Activated CD4-positive, alpha-beta T cell treated with anti-CD3 and anti-CD28 coated beads, Interleukin-2, amount 10 ng/mL, durations not matched to agents 7 days and 5 days (primary cell): ENCODE measurements at places on chromosomes 6 and 20. TPM values are rescaled to one million over a fixed set of nuclear protein-coding genes. Genes with fewer than 3 reads are reported as not detected.

- no peaks in the 10 kb centered on the region for H3K27me3 ChIP-seq
- H3K36me3 ChIP-seq: peaks cover 40% of the 10 kb centered on the region
- H3K4me3 ChIP-seq: no peak overlapping the region
- DNase-seq: no peak
- peaks cover 2% of the 10 kb centered on the region for H3K4me1 ChIP-seq
Observed at GRCh38 chr20:48995589-48995988, 50.5 kb upstream of the CSE1L start.

- H3K4me1 ChIP-seq: peaks cover 9% of the 10 kb centered on the region
- H3K36me3 ChIP-seq: no peaks in the 10 kb centered on the region
- H3K27ac ChIP-seq: no peak overlapping the region
- H3K27me3 ChIP-seq: no peaks in the 10 kb centered on the region
Observed at GRCh38 chr20:43824309-43825050, 90.2 kb upstream of the TOX2 start.

DNA sequence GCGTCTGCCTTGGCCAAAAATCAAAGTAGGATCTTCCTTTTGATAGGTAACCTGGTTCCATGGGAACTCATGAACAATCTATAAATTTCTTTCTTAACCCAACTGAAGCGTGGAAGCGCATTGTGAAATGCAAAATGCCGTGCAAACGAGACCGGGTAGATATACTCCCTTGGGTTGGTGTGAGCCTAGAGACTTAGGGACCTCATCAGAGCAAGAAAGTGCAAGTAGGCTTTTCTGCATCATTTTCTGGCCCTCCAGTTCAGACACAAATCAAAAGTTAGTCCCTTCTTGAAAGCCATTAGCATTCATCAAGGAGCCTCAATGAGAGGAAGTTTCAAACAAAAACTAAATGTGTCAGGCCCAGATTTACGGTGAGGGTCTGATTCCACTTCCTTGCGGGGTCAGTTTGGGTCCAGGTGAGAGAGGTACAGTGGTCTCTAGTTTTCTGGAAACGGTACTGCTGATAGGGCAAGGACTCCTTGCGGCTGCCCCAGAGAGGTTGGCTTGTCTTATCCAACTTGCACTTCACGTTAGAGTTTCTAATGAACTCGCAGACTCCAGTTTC, 5.3 kb upstream of the ZNF184 start:
- peak; percentile 8 for DNase-seq

Gene STK4
- 201 TPM for total RNA-seq

Gene HLA-DOA
- 1.5 TPM for total RNA-seq

DNA sequence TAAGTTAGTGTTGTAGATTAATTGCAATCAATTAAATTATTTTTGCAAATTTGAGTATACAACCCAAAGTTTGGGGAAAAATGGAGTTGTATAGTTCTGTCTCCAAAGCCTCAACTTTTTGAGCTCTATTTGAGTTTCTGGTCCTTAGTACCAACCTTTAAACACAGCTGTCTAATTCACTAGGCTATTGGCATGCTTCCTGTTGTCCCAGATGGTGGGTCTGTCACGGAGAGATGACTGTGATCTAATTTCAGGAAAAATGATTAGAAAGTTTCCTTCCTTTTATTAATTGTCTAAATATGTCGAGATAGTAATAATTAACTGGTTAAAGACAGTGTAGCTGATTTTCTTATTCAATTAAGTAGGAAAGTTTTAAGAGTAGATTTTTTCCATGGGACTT, 109.6 kb downstream of the SCAF8 start:
- no peak overlapping the region for H3K4me3 ChIP-seq
- no peaks in the 10 kb centered on the region for H3K4me1 ChIP-seq
- H3K36me3 ChIP-seq: peaks cover 22% of the 10 kb centered on the region
- no peaks in the 10 kb centered on the region for H3K27me3 ChIP-seq

Gene PACRG
- not detected for total RNA-seq

DNA sequence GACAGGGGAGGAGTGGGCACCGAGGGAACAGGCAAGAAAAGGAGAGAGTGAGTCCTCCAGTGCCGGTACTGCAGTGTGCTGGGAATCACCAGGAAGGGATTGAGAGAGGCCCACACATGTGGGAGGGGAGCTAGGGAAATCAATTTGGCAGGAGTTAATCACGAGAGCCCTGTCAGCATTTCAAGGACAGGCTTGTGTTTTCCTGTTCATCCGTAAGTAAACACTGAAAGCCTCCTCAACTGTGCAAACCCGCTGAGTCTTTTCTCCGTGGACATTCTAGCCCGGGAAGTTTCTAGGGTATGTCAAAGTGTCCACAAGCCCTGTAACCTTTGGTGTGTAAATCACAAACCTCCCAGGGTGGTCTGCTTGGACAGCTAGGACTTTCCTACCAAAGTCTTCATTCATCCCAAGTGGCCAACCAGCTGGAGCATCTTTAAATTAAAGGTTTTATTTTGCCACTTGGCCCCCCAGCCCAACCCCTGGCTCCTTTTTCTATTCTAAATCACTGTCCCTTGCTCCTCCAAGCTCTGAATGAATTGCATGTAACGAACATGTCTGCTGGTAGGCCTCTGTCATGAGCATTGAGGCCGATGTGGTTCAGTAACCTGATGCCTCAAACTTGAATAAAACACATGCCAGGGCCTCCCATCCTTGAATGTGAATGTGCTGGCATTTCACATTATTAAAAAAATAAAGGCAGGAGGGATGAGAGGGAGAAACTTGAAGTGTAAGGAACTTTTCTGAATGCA, 149.1 kb downstream of the ZNF217 start:
- H3K27me3 ChIP-seq: no peaks in the 10 kb centered on the region
- H3K27ac ChIP-seq: no peak overlapping the region
- no peaks in the 10 kb centered on the region for H3K4me1 ChIP-seq
- no peak overlapping the region for H3K4me3 ChIP-seq
- no peak for DNase-seq
- H3K36me3 ChIP-seq: peaks cover 2% of the 10 kb centered on the region

Gene ADGB
- total RNA-seq: not detected

Gene PAQR8
- 21.2 TPM for total RNA-seq

- peak; percentile 24 for DNase-seq
- no peak overlapping the region for H3K27ac ChIP-seq
- peaks cover 63% of the 10 kb centered on the region for H3K27me3 ChIP-seq
Observed at GRCh38 chr6:34143884-34144580, 1.9 kb downstream of the GRM4 start.

Gene CCN6
- not detected for total RNA-seq

- DNase-seq: no peak
- H3K27ac ChIP-seq: no peak overlapping the region
- H3K4me3 ChIP-seq: no peak overlapping the region
- no peaks in the 10 kb centered on the region for H3K4me1 ChIP-seq
- no peaks in the 10 kb centered on the region for H3K27me3 ChIP-seq
- no peaks in the 10 kb centered on the region for H3K36me3 ChIP-seq
Observed at GRCh38 chr20:61810738-61811135, 254.9 kb downstream of the TAF4 start.

GRCh38 chr6:129817821-129818220, 43.3 kb downstream of the TMEM244 start:
- peaks cover 18% of the 10 kb centered on the region for H3K27me3 ChIP-seq
- no peak overlapping the region for H3K4me3 ChIP-seq
- H3K27ac ChIP-seq: no peak overlapping the region
- peaks cover 8% of the 10 kb centered on the region for H3K4me1 ChIP-seq
- no peak for DNase-seq

Gene SLC52A3
- not detected for total RNA-seq

- H3K27ac ChIP-seq: peak overlapping the region; percentile 89
- peak overlapping the region; percentile 79 for H3K4me3 ChIP-seq
- peaks cover 85% of the 10 kb centered on the region for H3K27me3 ChIP-seq
- H3K36me3 ChIP-seq: peaks cover 3% of the 10 kb centered on the region
Observed at GRCh38 chr20:21100578-21101452, 5.3 kb downstream of the LINC00237 start.

DNA sequence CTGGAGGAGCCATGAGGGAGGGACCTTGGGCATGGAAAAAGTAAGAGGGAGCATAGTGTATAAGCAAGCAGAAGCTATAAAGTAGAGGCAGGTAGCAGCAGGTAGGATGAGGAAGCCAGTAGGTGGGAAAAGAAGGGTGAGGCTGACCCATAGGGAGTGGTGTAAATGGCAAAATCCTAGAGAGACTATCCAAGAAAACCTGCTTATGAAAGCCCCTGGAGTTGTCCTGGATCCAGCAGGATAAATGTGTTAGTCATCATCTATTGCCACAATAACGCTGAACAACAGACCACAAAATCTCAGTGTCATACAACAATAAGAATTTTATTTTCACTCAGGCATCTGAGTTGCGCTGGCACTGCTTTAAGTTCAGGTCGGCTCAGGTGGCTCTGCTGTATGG, 30.2 kb downstream of the CHD6 start:
- H3K27me3 ChIP-seq: no peaks in the 10 kb centered on the region
- H3K4me3 ChIP-seq: no peak overlapping the region
- no peak overlapping the region for H3K27ac ChIP-seq
- no peak for DNase-seq
- no peaks in the 10 kb centered on the region for H3K4me1 ChIP-seq

DNA sequence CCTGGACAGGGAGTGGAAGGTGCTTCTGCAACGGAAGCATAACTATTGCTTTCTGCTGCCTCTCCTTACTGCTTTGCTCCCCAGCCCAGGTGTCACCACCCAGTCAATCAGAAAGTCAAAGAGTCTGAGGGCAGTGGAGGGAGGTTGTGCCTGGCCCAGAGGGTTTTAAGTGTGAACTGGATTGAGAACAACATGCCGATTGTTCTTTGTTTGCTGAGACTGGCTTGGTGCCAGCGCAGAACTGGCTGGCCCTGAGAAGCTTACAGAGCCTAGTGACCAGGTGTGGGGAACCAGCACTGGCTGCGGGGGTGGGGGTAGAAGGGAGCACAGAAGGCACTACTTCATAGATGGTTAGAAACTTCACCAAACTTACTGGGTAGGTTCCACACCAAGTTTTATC, 31.1 kb upstream of the ENPP4 start:
- H3K27me3 ChIP-seq: no peaks in the 10 kb centered on the region
- H3K4me1 ChIP-seq: no peaks in the 10 kb centered on the region
- H3K4me3 ChIP-seq: no peak overlapping the region
- no peak for DNase-seq

DNA sequence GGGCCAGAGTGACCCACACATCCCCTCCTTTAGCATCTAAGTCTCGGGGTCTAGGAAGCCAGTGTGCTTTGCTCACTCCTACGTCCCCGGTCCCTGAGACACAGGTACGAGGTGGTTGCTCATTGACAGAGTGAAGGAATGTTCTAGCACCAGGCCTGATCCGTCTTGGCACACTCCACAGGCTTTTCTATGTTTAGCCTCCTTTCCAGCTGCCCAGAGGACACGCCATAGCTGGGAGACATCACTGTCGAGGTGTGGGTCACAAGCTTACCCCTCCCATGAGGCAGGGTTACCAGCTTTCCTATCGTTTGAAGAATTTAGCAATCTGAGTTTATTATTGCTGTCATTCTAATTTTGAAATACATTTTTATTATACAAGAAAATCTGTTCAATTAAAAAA, 30.4 kb upstream of the IER3 start:
- no peak overlapping the region for H3K27ac ChIP-seq
- H3K4me1 ChIP-seq: peaks cover 72% of the 10 kb centered on the region
- H3K4me3 ChIP-seq: no peak overlapping the region
- H3K27me3 ChIP-seq: no peaks in the 10 kb centered on the region

Gene PNRC1
- 95.0 TPM for total RNA-seq

Gene MMP24
- not detected for total RNA-seq

Gene PPIL6
- 0.17 TPM for total RNA-seq

Gene KIF13A
- not detected for total RNA-seq

DNA sequence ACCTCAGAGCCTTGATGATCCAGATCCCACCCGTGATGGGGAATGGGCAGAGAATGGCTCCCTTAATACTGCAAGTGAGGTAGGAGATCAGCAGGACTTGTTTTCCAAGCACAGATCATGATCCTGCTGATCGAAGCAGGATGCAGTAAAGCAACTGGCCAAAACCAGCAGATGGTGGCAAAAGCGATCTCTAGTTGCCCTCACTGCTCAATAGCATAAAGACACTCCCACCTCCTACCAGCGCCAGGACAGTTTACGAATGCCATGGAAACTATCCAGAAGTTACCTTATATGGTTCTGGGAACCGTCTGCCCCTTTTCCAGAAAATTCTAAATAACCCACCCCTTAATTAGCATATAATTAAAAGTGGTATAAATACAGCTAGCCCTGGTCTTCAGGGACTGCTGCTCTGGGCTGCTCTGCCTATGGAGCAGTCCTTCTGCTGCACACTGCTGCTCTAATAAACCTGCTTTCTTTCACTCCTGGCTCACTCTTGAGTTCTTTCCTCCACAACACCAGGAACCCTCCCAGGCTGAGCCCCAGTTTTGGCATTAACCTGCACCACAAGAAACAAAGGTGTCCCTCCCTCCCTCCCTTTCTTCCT, 415.8 kb downstream of the PREX1 start:
- H3K4me1 ChIP-seq: no peaks in the 10 kb centered on the region
- peaks cover 12% of the 10 kb centered on the region for H3K27me3 ChIP-seq
- H3K36me3 ChIP-seq: no peaks in the 10 kb centered on the region
- no peak overlapping the region for H3K4me3 ChIP-seq
- H3K27ac ChIP-seq: no peak overlapping the region

Gene SLC22A3
- total RNA-seq: not detected

Gene WFDC5
- not detected for total RNA-seq

Gene PTCRA
- total RNA-seq: not detected

Gene OPRM1
- not detected for total RNA-seq

GRCh38 chr6:155542036-155542435, 86.4 kb upstream of the NOX3 start:
- H3K4me3 ChIP-seq: no peak overlapping the region
- DNase-seq: no peak
- no peaks in the 10 kb centered on the region for H3K27me3 ChIP-seq
- H3K36me3 ChIP-seq: no peaks in the 10 kb centered on the region
- H3K4me1 ChIP-seq: no peaks in the 10 kb centered on the region

Gene C2
- total RNA-seq: 1.3 TPM

Gene ACTR5
- 8.1 TPM for total RNA-seq

GRCh38 chr20:61630816-61631215, 378.8 kb downstream of the CDH4 start:
- no peak overlapping the region for H3K4me3 ChIP-seq
- no peak for DNase-seq
- H3K36me3 ChIP-seq: no peaks in the 10 kb centered on the region

Gene ACOT13
- total RNA-seq: 16.0 TPM

GRCh38 chr6:162887981-162888689, 160.4 kb downstream of the PACRG start:
- no peak overlapping the region for H3K4me3 ChIP-seq
- H3K27me3 ChIP-seq: no peaks in the 10 kb centered on the region
- H3K27ac ChIP-seq: no peak overlapping the region
- no peak for DNase-seq
- no peaks in the 10 kb centered on the region for H3K36me3 ChIP-seq

DNA sequence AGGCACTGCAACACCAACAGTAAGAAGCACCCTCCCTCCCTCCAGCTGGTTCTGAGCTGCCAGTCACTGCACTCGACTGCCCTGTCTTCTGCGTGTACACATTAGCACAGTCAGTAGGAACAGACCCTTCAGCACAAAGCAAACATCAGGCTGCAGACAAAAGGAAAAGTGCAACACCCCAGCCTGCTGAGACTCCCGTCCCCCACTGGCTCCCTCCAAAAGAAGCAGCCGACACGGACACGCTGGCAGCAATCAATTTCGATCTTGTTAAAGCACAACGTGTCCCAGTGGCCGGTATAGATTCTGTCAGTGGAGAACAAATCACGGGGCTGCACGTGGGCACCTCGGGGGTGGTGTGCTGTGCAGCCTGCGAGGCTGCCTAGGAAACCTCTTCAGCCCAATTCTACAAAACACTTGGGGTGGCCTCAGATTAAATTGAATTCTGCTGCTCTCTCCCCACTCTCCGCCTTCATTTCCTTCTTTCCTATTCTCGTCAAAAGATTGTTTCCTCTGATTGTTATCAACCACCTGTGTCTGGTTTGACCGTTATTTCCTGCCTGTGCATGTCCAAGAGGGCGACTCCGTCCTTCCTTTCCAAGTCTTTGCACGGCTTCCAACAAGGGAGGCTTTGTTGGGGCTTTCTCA, 38.7 kb downstream of the TRAF3IP2 start:
- no peaks in the 10 kb centered on the region for H3K27me3 ChIP-seq
- peak; percentile 26 for DNase-seq
- H3K4me3 ChIP-seq: peak overlapping the region; percentile 61
- H3K4me1 ChIP-seq: peaks cover 48% of the 10 kb centered on the region
